Colonic mucosa (tissue), 4 donors: ENCODE measurements at places on chromosomes 13 and 19. TPM values are rescaled to one million over a fixed set of nuclear protein-coding genes. Genes with fewer than 3 reads are reported as not detected.

- no peaks in the 10 kb centered on the region for H3K4me1 ChIP-seq
- H3K27me3 ChIP-seq = no peaks in the 10 kb centered on the region
- no peak overlapping the region for H3K4me3 ChIP-seq
- H3K27ac ChIP-seq = no peak overlapping the region
- no peak for DNase-seq
These were observed 29.6 kb upstream of the TMEM255B start for GRCh38 chr13:113729187-113730019.

Gene SLC25A30
- 9.2 TPM for total RNA-seq

- H3K27ac ChIP-seq = no peak overlapping the region
- no peak overlapping the region for H3K4me3 ChIP-seq
- H3K4me1 ChIP-seq = no peaks in the 10 kb centered on the region
- no peak for DNase-seq
- no peaks in the 10 kb centered on the region for H3K27me3 ChIP-seq
These were observed 389.3 kb downstream of the SUCLA2 start for GRCh38 chr13:47611664-47612288.

- peak; percentile 78 for DNase-seq
- no peaks in the 10 kb centered on the region for H3K36me3 ChIP-seq
- no peak overlapping the region for H3K4me3 ChIP-seq
- no peaks in the 10 kb centered on the region for H3K4me1 ChIP-seq
- H3K27me3 ChIP-seq = no peaks in the 10 kb centered on the region
These were observed 16.1 kb upstream of the MADCAM1 start for GRCh38 chr19:480016-480855.

DNA sequence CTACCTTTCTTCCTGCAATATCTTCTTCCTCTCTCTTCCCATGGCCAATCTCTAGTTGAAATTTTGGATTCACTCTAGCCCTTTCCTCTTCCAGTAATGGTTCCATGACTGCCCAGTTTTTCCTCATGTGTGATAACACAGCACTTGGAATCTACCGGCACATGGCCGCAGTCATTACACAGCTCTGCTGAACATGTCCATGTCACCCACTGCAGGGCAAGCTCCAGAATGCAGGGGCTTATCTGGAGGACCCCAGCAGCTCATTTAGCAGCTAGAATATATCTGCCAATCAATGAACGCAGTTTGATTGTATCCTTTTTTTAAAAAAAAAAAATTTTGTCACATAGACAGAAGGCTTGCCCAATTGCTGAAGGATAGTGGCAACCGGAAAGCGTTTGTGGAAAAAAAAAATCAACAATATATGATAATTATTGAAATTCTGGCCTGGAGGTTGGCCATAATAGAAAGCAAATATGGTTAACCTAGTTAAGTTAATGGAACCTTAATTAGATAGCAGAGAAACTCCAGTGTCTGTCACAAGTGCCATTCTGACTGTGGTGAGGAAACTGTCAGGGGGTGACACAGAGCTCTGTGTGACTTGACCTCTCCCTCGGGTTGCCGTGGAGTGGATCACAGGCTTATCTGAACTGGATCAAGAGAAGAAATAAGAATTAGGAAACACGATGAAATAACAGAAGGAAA lies 426.7 kb downstream of the LIG4 start:
- no peak overlapping the region for H3K4me3 ChIP-seq
- DNase-seq = no peak
- no peaks in the 10 kb centered on the region for H3K27me3 ChIP-seq
- H3K27ac ChIP-seq = no peak overlapping the region
- no peaks in the 10 kb centered on the region for H3K36me3 ChIP-seq

DNA sequence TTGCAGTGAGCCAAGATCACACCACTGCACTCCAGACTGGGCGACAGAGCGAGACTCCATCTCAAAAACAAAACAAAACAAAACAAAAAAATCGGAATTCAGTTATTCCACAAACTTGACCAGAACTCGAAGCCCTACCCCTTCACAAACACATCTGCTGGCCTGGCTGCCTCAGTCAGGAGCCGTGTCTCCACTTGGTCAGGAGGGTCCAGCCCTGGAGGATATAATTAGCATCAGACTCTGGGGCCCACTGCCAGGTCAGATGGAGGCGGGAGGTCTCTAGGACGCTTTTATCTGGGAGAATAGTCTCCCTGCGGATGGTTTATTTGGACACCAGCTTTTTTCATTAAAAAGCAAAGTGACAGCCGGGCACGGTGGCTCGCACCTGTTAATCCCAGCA lies 8.0 kb downstream of the ELL start:
- H3K4me1 ChIP-seq = peaks cover 18% of the 10 kb centered on the region
- no peaks in the 10 kb centered on the region for H3K36me3 ChIP-seq
- H3K27ac ChIP-seq = no peak overlapping the region
- H3K4me3 ChIP-seq = no peak overlapping the region
- no peaks in the 10 kb centered on the region for H3K27me3 ChIP-seq
- no peak for DNase-seq

Gene VMAC
- total RNA-seq = 4.0 TPM

GRCh38 chr13:21625366-21625765 lies 21.4 kb upstream of the MICU2 start:
- H3K4me3 ChIP-seq = no peak overlapping the region
- no peaks in the 10 kb centered on the region for H3K4me1 ChIP-seq
- peak; percentile 29 for DNase-seq
- no peaks in the 10 kb centered on the region for H3K36me3 ChIP-seq

- no peak overlapping the region for H3K4me3 ChIP-seq
- H3K27me3 ChIP-seq = no peaks in the 10 kb centered on the region
- H3K27ac ChIP-seq = no peak overlapping the region
- DNase-seq = no peak
- no peaks in the 10 kb centered on the region for H3K4me1 ChIP-seq
These were observed 223.6 kb downstream of the TM9SF2 start for GRCh38 chr13:99724633-99725517.

Gene KLHL1
- 0.11 TPM for total RNA-seq

DNA sequence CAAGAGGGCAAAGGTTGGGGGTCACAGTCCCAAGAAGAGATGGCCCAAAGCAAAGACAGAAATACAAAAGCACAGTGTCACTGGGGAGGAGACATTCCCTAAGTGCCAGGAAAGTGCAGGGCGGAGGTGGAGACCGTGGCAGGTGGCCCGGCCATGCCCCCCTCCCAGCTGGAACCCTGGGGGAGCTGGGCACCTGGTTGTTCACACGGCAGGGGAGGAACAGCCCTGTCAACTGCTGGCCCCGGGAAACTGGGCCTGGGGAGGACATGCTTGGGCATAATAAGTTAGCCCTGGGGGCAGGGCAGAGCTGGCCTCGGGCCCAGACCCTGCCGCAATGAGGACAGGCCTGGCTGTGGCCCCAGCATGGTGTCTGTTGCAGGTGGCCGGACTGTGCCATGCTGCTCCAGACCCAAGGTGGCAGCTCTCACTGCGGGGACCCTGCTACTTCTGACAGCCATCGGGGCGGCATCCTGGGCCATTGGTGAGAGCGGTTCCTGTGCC lies 7.4 kb downstream of the HPN start:
- H3K27ac ChIP-seq = no peak overlapping the region
- no peaks in the 10 kb centered on the region for H3K27me3 ChIP-seq
- DNase-seq = no peak
- no peaks in the 10 kb centered on the region for H3K36me3 ChIP-seq
- no peak overlapping the region for H3K4me3 ChIP-seq
- H3K4me1 ChIP-seq = no peaks in the 10 kb centered on the region

Gene KLK10
- total RNA-seq = 0.40 TPM

DNA sequence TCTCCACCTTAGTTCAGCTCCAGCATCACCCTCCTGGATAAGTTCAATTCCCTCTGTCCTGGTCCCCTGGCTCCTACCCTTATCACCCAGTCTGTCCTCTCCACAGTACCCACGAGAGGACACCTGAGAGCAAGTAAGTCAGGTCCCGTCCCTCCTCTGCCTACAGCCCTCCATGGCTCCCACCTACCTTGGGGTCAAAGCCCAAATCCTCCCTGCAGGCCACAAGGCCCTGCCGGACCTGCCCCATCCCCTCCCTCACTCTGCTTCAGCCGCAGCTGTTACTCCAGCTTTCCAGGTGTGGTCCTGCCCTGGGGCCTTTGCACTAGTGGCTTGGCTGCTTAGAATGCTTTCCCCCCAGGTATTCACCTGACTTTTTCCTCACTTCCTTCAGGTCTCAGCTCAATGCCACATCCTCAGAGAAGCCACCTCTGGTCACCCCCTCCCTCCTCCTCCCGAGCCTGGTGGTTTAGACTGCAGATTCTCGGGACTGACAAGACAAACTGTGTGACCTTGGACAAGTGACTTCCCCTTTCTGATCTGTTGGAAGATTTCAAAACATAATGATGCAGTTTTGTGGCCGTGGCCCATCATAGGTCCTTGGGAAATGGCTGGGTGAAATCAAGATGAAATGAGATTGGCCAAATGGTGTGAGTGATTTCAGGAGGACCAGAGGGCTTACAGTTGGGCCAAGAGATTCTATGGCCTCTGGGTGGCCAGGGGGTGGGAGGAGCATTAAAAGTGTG lies 3.6 kb downstream of the TUBB4A start:
- H3K27ac ChIP-seq = no peak overlapping the region
- peaks cover 28% of the 10 kb centered on the region for H3K27me3 ChIP-seq
- no peaks in the 10 kb centered on the region for H3K36me3 ChIP-seq
- no peak overlapping the region for H3K4me3 ChIP-seq

- H3K27ac ChIP-seq = no peak overlapping the region
- no peaks in the 10 kb centered on the region for H3K27me3 ChIP-seq
- no peak overlapping the region for H3K4me3 ChIP-seq
- no peak for DNase-seq
- H3K4me1 ChIP-seq = peaks cover 6% of the 10 kb centered on the region
These were observed 7.1 kb downstream of the HNRNPM start for GRCh38 chr19:8451885-8452284.

Gene SIGLECL1
- not detected for total RNA-seq

GRCh38 chr13:82374719-82375118 lies 1507.6 kb downstream of the SLITRK1 start:
- H3K4me1 ChIP-seq = no peaks in the 10 kb centered on the region
- DNase-seq = no peak
- no peaks in the 10 kb centered on the region for H3K27me3 ChIP-seq

DNA sequence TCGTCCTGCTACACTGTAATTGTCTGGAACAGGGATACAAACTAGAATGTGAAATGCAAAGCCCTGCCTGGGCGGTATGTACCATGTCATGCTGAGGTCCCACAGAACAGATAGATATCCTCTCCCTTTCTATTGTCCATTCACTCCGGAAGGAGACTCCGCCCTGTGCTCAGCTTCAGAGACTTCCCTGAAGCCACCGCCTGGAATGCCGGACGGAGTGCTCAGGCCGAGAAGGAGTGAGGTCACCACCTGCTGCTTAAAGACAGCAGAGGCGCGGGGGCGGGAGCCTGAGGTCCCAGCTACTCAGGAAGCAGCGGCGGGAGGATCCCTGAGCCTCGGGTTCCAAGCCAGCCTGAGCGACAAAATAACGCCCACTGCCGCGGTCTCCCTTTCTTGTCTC lies 890 bp upstream of the ZNF611 start:
- H3K4me1 ChIP-seq = no peaks in the 10 kb centered on the region
- no peaks in the 10 kb centered on the region for H3K36me3 ChIP-seq
- H3K27ac ChIP-seq = peak overlapping the region; percentile 71
- H3K27me3 ChIP-seq = no peaks in the 10 kb centered on the region
- H3K4me3 ChIP-seq = no peak overlapping the region
- DNase-seq = peak; percentile 38

- DNase-seq = no peak
- H3K27me3 ChIP-seq = no peaks in the 10 kb centered on the region
- H3K4me3 ChIP-seq = no peak overlapping the region
- no peaks in the 10 kb centered on the region for H3K4me1 ChIP-seq
- no peak overlapping the region for H3K27ac ChIP-seq
These were observed 147.1 kb upstream of the IRS2 start for GRCh38 chr13:109933476-109933875.

Gene BLVRB
- 94.9 TPM for total RNA-seq

GRCh38 chr13:36919171-36919832 lies 736 bp downstream of the SMAD9 start:
- H3K27me3 ChIP-seq = no peaks in the 10 kb centered on the region
- peak; percentile 33 for DNase-seq
- H3K4me3 ChIP-seq = peak overlapping the region; percentile 48
- H3K27ac ChIP-seq = peak overlapping the region; percentile 24

- no peaks in the 10 kb centered on the region for H3K36me3 ChIP-seq
- peaks cover 3% of the 10 kb centered on the region for H3K4me1 ChIP-seq
- H3K4me3 ChIP-seq = peak overlapping the region; percentile 97
- DNase-seq = peak; percentile 25
- H3K27ac ChIP-seq = peak overlapping the region; percentile 76
- no peaks in the 10 kb centered on the region for H3K27me3 ChIP-seq
These were observed 463 bp downstream of the SUGP1 start for GRCh38 chr19:19319732-19320360.

DNA sequence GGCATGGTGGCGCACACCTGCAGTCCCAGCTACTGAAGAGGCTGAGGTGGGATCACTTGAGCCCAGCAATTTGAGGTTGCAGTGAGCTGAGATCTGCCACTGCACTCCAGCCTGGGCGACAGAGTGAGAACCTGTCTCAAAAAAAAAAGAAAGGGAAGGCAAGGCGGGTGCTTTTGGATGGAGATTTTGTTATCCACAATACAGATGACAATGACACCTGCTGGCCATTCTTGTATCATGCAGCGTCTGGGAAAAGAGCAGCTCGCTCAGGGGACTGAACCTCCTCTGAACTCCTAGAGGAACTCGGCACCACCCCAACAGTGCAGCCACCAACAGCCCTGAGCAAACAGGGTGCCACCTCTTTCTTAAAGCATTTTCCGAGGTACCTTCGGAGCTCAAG lies 22.8 kb downstream of the HAUS8 start:
- no peak overlapping the region for H3K4me3 ChIP-seq
- no peak overlapping the region for H3K27ac ChIP-seq
- no peaks in the 10 kb centered on the region for H3K4me1 ChIP-seq

GRCh38 chr19:31297991-31298390 lies 51.2 kb downstream of the TSHZ3 start:
- DNase-seq = no peak
- H3K27me3 ChIP-seq = no peaks in the 10 kb centered on the region
- H3K27ac ChIP-seq = no peak overlapping the region
- no peaks in the 10 kb centered on the region for H3K4me1 ChIP-seq

DNA sequence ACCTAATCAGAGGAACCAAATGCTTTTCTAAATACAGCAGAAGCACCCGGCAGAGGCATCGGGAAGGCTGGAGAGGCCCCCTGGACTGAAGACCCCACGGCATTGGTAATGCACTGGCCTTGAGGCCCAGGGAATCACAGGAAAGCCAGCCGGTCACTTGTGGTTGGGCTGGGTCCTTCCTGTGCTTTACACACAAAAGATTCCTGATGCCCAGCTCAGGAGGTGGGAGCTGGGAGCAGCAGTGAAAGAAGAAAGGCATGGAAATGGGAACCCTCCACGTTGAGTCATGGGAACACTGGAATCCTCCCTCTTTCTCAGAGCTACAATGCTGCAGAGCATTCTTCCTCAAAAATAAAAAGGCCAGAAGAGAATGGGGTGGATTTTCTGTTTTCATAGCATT lies 126.4 kb downstream of the TNFRSF19 start:
- no peaks in the 10 kb centered on the region for H3K27me3 ChIP-seq
- no peak for DNase-seq
- no peaks in the 10 kb centered on the region for H3K4me1 ChIP-seq

- H3K27ac ChIP-seq = no peak within 1 kb of the TSS
- H3K4me1 ChIP-seq = no peaks in the 10 kb centered on the region
- H3K27me3 ChIP-seq = no peaks in the 10 kb centered on the region
- DNase-seq = no peak
- H3K36me3 ChIP-seq = no peaks in the 10 kb centered on the region
These were observed at the start of gene PGLYRP2 for GRCh38 chr19:15479391-15480345. Gene PGLYRP2 (minus strand): TSS chr19:15479501. CDS start chr19:15479371, 130 bp downstream.

Gene SHD
- total RNA-seq = 16.8 TPM

Gene ATP4A
- total RNA-seq = not detected
